Activated B cell treated with CpG ODN at 0.5 μM for 24 hours (primary cell): ENCODE measurements at places on chromosomes 1 and 21. TPM values are rescaled to one million over a fixed set of nuclear protein-coding genes. Genes with fewer than 3 reads are reported as not detected.

DNA sequence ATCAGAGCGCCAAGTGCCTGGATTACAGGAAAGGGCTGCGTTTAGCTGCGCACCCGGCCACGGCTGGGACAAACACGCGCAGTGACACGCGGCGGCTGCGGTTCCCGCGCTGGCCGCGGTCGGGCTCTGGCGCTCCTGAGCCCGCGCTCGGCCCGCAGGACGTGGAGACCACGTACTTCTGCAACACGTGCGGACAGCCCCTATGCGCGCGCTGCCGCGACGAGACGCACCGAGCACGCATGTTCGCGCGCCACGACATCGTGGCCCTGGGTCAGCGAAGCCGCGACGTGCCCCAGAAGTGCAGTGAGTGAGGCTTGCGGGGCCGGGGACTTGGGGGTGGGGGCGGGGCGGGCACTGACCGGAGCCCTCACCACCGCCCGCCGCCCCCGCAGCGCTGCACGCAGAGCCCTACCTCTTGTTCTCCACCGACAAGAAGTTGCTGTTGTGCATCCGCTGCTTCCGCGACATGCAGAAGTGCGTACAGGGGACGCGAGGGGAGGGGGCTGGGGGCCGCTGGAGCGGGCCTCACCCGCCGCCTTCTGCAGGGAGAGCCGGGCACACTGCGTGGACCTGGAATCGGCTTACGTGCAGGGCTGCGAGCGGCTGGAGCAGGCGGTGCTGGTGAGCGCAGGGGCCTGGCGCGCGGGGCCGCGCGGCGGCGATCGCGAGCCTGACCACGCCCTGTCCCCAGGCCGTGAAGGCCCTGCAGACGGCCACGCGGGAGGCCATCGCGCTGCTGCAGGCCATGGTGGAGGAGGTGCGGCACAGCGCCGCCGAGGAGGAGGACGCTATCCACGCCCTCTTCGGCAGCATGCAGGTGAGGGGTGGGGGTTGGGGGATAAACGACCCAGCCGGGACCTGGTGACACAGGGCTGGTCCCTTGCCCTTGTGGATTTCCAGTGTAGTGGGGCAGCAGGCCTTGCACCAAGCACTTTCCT is 3.1 kb downstream of the RNF207 start:
- no peak for DNase-seq

Gene LORICRIN
- total RNA-seq = 0.59 and 0.80 TPM in 2 replicates

Gene DDR2
- 0.09 and 0.27 TPM in 2 replicates for total RNA-seq

- DNase-seq = no peak
Measured at GRCh38 chr1:61183471-61184039, 101.2 kb downstream of the NFIA start.

DNA sequence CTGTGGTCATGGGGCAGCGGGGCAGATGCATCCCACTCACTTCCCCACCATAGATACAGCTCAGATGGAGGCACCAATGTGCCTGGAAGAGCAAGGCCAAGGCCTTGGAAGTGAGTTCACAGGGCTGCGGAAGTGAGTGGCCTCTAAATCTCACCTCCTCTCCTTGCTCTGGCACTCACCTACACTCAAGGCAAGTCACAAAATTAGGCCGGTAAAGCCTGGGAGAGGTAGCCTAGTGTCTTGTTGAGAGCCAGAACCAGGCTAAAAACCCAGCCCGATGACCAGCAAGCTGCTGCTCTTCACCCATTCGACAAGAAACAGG is 57.5 kb downstream of the SSBP3 start:
- DNase-seq = no peak

GRCh38 chr1:85137660-85138059 is 63.2 kb downstream of the SYDE2 start:
- DNase-seq = no peak

GRCh38 chr1:84407958-84408422 is 9.7 kb downstream of the DNASE2B start:
- DNase-seq = no peak
